ENCODE measurements at places on chromosomes 1 and 21. TPM values are rescaled to one million over a fixed set of nuclear protein-coding genes. Genes with fewer than 3 reads are reported as not detected.

DNA sequence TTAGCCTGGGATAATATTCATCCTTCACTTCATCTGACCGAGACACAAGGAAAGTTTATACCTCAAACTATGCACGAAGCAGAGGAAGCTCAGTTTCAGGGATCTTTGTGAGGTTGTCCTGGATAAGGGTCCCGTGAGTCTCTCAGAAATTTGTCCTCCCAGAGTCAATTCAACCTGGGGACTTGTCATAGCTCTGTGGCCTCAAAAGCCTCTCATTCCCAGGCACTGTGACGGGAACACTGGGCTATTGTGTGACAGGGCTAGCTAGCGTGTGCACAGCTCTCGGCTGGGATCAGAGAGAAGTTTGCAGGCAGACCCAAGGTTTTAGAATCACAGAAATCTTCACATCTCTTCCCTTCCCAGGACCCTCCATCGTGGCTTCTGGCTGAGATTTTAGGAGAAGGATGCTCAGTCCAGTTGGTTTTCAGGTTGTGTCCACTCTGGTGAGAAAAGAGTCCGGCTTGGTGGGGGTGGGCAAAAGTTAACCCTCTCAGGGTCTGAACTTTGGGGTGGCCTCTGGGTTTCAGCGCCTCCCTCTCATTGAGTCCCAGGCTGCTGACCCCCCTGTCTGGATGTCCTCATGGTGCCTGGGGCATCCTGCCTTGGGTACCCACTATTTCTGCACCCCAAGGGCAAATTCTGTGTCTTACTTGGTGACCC lies 20.4 kb upstream of the LBR start:
- no peak for DNase-seq

DNA sequence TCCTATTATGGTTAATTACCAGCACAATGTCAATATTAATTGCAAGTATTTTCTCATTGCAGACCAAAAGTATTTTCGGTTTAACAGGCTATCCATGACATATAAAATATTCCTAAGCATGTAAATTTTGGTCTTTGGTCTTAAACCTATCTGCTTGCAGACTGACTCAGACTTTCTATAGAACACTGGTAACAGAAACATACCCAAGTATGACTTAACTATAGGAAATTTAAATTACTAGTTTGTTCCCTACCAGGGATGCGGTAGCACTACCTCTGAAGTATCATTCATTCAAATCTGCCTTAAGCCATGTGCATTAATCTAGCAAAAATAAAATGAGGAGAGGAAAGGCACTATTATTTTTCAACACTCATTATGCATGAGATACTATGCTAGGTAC lies 2.9 kb downstream of the TAF1A start:
- no peak for DNase-seq

DNA sequence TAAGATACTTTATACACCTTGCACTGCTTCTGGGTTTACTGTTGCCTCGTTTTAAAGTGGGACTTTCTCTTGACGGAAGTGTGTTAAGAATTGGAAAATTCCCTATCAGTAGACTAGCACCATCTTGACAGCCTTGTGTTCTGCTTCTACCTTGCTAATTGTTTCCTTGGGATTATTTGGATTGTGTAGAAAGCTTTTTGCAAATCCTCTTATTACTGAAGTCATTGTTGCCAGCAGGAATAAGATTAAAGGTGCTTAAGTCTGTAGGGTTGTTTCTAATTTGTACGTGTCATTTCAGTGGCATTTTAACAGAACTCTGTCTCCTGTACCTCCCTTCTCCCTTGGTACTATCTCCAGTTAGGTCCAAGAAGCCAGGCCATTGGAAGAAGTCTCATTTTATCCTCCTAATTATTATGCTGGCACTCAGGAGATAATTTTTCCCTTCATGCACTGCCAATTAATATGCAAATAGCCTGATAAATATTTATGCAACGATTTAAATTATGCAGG lies 107.7 kb downstream of the POU2F1 start:
- DNase-seq = no peak

DNA sequence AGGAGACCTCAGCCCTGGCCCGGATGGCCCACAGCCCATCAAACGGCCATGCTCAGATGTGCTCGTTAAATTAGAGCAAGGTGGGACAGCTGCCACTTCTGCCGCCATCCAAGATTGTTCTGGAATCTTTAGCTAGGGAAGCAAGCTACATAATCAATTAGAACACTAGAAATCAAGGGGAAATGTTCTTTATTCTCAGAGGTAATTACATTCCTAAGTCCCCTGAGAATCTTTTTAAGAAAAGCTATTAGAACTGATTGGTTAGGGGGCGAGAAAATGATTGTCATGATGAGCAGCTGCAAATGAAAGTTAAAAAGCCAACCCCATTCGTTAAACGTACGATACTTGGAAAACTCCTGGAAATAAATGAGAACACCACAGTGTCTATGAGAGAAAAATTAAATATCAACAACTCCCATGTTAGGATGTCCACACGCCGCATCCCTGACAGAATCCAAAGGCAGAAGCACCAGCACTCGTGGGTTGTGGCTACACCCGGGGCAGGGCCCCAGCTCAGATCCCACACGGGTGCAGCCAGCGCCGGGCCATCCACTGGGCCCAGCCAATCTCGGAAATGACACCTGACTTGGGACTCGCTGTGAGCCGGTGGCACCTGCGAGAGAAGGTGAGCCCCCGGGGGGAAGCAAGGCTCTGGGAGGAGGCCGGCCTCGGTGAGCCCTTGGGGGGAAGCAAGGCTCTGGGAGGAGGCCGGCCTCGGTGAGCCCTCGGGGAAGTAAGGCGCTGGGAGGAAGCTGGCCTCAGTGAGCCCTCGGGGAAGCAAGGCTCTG lies 37.6 kb downstream of the KRTAP10-1 start:
- DNase-seq = no peak

GRCh38 chr21:17768840-17769446 lies 50.2 kb downstream of the C21orf91 start:
- DNase-seq = no peak

- peak; percentile 43 for DNase-seq
Observed at GRCh38 chr1:29201595-29202051, 19.9 kb upstream of the SRSF4 start.

GRCh38 chr1:18879791-18880309 lies 20.4 kb upstream of the TAS1R2 start:
- DNase-seq = no peak

GRCh38 chr1:76827066-76827465 lies 40.2 kb upstream of the ST6GALNAC5 start:
- DNase-seq = no peak

DNA sequence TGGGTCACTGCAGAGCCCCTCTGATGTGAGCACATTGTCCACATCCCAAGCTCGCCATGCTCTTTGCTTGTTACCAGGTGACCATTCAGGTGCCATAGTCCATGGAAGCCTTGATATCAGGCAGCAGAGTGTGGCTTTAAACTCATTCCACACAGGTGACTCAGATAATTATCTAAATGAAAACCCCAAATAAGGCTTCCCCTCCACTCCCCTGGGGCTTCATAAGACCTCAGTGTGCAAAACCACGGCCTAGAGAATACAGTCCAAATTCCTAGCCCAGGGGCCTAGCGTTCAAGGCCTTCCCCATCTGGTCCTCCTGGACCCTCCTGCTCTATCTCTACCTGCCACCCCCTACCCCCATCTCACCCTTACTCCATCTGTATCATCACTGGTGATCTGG lies 97.1 kb downstream of the ARHGEF10L start:
- DNase-seq = no peak

DNA sequence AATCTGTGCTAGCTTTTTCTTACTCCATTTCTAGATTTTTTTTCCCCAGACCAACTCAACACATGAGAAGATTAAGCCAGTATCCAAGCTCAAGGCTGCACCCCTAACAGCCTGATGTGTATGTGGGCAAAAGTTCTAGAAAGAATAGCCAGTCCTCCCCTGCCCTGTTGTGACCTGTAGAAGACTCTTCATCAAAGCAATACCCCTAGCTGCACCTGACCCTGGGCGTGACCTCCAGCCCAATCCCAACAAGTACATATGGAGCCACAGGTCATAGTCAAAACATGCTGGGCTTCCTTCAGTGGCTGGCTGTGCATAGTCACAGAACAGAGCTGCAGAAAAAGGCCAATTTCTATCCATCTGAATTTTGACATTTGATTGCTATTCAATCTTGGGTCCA lies 72.5 kb downstream of the ATP1A1 start:
- no peak for DNase-seq

- no peak for DNase-seq
Observed at GRCh38 chr1:230028602-230029223, 38.3 kb upstream of the GALNT2 start.

DNA sequence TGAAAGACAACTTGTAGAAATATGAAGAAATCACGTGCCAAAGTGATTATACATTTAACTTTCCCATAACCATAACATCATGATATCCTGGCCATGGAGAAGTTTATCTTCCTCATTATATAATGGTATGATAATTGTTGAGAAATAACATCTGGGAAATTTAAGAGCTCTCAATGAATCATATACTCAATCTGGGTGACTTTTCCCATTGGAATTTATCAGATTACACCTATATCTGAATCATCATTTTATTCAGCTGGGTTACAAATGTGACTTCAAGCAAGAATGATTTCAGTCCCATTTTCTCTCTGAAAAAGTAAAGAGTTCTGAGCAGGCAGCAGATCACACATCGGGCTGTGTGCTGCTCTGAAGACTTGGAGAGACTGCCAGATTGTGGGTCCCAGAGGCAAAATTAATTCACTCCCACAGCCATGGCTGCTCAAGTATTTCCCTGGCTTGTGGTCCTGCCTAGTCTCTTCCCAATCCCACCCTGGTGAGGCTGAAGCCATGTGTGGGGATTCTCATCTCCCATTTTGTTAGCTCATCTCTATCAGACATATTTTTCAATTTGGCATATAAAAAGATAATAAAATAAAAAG lies 278.0 kb downstream of the MRPL39 start:
- no peak for DNase-seq

DNA sequence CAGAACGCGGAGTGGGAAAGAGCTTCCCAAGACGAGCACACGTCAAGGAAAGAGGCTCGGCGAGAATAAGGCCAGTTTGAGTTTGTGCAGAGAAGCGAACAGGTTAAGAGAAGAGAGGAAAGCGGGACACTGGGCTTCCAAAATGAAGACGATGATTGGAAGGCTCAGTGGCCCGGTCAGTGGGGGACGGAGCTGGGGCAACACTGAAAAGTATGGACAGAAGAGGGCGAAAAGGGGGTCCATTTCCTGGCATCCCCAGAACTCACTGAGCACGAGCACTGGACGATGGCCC lies 258 bp downstream of the CCT3 start:
- peak; percentile 47 for DNase-seq

GRCh38 chr21:16873176-16873575 lies 639.7 kb upstream of the CXADR start:
- DNase-seq = no peak

- no peak for DNase-seq
Observed at GRCh38 chr1:206668351-206668750, 16.4 kb upstream of the MAPKAPK2 start.

DNA sequence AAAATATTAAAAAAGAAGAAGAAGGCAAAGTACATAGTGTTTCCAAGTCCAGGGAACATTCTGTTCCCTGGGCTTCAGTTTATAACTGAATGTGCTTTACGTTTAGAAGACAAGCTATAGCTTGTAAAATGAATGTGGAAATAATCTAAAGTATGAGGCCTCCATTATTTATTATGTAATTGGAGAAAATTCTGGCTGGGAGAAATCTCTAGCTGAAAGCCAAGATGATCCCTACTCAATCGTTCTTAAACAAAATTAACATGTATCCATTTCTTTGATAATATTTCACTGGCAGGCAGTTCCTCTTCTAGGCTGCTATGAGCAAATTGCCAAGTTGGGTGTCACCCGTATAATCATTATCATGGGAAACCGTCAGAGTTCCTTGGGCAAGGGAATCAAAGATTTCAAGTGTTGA lies 52.2 kb upstream of the ETS2 start:
- no peak for DNase-seq

DNA sequence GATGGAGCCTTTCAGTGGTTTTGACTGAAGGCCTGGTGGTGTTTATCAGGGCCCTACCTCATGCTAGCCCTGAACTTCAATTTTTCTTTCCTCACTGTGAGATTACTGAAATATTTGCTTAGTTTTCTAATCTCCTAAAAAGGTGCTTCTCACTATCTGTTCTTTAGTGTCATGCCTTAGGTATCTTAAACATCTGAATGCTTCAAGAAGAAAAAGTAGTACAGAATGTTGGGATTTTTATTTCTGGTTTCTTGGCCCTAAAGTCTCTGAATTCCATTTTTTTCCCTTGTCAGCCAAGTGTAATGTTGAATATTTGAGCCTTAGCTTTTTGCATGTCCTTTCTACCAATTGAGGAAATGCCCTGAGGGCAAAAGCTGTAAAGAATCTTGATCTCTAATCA lies 47.9 kb upstream of the PRKACB start:
- DNase-seq = no peak

Gene ETV3
- 47.9 TPM for total RNA-seq

Gene SPRR2B
- not detected for total RNA-seq

Gene GBP1
- total RNA-seq = 71.5 TPM

Gene AGMAT
- 21.6 TPM for total RNA-seq

Gene CAPN8
- total RNA-seq = not detected

Gene CELA2B
- total RNA-seq = not detected

Gene OR2T33
- total RNA-seq = not detected

Gene DAB1
- total RNA-seq = not detected

Gene FCER1G
- total RNA-seq = 0.81 TPM

Gene SLC44A5
- 0.22 TPM for total RNA-seq

Gene C1QA
- not detected for total RNA-seq

Gene ATP6V1G3
- total RNA-seq = not detected

Data from activated CD8-positive, alpha-beta T cell treated with anti-CD3 and anti-CD28 coated beads for 36 hours (primary cell).